ENCODE measurements at places on chromosomes 1 and 21.

DNA sequence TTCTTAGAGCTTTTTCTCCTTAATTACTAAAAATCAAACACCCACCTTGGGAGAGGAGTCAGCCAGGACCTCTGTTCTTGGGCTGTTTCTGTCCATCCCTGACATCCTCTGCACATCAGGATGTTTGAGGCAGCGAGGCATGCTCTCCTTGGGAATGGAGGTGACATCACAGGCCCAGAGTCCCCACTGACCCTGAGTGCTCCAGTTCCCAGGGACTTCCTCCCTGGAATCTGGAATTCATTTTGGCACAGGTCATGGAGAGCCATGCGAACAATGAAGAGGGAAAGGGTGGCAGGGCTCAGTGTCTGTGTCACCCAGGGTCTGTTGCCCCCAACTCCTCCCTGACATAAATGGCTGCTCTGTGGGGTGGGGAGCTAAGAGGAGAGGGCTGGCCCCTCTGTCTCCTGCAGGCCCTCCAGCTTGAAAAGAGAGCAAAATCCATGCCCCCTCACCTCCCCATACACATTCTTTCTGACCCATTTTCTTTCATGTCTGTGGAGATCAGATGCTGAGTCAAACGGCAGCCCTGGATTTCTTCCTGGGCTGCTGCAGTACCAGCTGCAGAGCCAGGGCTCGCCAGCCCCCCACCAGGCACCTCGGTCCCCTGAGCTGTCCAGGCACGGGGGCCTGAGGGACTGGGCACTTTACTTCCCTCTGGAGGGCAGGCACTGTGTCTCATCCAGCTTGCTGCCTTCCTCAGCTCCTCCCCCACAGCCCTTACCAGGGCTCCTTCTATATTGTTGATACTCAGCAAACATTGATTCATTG is 102.0 kb downstream of the NMNAT2 start:
- no peak for DNase-seq

- no peak for DNase-seq
These were observed 187.9 kb downstream of the SMYD3 start for GRCh38 chr1:246319083-246319714.

- peak; percentile 43 for DNase-seq
These were observed 14.3 kb downstream of the THBS3 start for GRCh38 chr1:155193275-155193990.

GRCh38 chr1:42529724-42530181 is 66.7 kb downstream of the CCDC30 start:
- DNase-seq = no peak

GRCh38 chr1:32246888-32247273 is at the start of gene FAM167B:
TSS of gene FAM167B (plus strand) at chr1:32247222. CDS start at chr1:32247422, 200 bp downstream.
- no peak for DNase-seq

- no peak for DNase-seq
These were observed 65.1 kb upstream of the DMRTA2 start for GRCh38 chr1:50488356-50488755.

- DNase-seq = no peak
These were observed 8.7 kb downstream of the PLXNA2 start for GRCh38 chr1:208235356-208235981.

GRCh38 chr21:17231771-17232170 is 281.1 kb upstream of the CXADR start:
- DNase-seq = peak; percentile 25

GRCh38 chr1:221961532-221962292 is 219.8 kb upstream of the DUSP10 start:
- DNase-seq = no peak

DNA sequence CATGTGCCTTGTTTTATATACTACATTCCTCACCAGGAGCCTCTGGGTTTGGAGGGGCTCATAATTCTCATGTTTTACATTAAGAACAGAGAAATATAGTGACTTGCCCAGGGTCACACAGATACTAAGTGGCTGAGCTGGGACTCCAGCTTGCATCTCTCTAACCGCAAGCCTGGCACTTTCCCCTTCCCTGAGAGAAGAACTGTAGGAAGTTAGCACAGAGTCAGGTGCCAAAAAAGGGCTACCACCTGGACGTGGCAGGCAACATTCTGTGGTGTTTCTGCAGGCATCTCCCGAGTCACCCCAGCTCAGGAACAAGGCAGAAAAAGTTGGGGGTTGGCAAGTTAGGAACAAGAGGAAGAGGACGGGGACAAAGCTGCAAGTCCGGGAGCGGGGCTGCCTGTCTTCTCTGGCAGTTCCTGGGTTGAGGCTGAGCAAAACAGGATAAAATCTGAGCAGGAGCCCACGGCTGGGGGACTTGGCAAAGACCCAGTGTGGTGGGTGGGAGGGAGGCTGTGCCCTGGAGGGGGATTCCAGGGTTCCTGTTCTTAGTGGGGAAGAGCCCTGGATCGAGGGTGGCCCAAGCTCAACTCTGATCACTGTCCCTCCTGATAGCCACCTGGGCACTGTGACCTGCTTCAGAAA is 9.8 kb downstream of the PLA2G5 start:
- DNase-seq = no peak

GRCh38 chr21:44702973-44703730 is 6.2 kb downstream of the KRTAP10-12 start:
- no peak for DNase-seq

DNA sequence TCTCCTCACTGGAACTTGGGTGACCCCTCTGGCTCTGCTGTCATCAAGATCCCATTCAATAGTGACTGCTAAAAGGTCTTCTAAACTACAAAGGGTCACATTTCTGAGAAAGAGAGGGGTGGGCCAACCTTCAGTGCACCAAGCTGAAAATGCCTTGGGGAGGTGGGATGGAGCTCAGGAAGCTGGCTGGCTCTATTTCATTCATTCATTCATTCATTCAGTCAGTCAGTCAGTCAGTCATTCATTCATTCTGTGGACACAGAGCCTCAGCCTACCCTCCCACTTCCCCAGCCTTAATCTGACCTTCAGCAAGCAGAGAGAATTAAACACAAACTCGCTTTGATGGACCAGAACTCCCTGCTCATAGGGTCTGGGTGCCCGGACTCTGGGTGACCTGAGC is 11.7 kb downstream of the RUNX3 start:
- DNase-seq = no peak

DNA sequence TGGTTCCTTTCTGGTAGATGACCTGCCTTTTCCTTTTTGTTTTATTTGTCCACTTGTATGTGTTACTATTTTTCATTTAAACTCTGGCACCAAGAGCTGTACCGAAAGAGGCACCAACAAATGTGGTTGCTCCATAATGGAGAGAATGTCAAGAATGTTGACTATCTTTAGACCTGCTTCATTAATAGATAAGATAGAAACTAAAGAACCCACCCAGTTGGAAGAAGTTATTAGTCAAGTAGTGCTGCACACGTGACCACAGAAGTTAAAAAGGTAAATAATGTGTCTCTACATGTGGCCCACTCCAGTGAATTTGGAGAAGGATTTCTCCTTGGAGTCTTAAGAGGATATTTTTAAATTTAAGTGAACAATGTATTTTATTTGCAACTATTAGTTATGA is 9.3 kb downstream of the ATP1A1 start:
- no peak for DNase-seq

DNA sequence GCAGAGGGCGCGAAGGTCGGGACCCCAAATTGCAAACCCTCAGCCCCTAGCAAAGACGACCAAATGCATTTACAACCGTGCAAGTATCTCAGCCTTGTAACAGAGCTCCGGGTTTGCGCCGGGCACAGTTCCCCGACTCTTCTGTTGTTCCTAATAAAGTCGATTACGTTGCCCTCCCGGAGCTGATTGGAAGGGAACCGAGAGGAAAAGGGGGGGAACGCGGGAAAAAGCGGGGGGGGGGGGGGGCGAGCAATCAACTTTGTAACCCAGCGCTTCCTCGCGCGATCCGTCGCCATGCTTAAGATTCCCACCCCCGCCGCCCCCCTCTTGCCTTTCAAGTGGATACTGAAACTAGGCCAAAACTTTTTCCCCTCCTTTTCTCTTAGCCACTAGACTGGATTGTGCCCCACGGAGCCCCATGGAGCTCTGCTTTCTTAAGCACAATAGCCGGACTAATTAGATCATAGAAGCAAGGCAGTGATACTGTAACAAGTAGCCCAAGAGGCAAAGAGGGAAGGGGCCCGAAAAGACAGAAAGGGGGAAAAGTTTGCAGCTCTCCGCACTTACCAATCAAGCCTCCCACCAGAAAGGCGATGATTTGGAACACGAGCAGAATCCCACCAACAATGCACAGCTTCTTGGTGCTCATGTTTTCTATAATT is 565 bp downstream of the WLS start:
- no peak for DNase-seq

DNA sequence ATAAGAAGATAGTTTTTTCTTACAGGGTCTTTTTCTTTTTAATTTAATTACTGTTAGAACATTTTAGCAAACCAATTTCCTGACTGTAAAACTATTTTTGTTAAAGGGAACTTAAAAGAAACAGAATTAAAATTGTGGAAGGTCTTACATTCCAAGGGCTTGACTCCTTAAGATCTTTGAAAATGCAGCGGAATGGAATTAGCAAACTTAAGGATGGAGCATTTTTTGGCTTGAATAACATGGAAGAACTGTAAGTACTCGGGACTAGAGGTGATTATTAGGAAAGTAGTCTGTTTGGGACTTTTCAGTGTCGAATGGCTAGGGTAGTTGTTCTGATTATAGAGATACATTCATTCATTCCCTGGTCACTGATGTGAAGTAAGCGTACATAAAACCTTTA is 21.5 kb downstream of the LRIG2 start:
- no peak for DNase-seq

DNA sequence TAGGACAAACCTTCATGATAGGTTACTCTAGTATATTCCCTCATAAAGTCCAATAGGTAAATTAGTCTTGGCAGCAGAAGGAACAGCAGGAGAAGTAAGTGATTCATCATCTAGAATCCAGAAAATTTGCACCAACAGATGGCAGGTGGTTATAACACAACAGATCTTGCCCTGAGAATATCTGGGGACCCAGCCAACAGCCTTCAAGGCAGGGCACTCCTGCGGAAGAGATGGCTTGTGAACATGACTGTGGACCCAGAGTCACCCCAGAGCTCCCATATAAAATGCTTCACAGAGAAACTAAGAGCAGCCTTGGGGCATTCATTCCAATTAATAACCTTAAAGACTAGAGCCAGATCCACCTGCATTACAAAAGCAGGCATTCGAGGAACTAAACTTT is 7.9 kb upstream of the PLA2G2C start:
- no peak for DNase-seq

DNA sequence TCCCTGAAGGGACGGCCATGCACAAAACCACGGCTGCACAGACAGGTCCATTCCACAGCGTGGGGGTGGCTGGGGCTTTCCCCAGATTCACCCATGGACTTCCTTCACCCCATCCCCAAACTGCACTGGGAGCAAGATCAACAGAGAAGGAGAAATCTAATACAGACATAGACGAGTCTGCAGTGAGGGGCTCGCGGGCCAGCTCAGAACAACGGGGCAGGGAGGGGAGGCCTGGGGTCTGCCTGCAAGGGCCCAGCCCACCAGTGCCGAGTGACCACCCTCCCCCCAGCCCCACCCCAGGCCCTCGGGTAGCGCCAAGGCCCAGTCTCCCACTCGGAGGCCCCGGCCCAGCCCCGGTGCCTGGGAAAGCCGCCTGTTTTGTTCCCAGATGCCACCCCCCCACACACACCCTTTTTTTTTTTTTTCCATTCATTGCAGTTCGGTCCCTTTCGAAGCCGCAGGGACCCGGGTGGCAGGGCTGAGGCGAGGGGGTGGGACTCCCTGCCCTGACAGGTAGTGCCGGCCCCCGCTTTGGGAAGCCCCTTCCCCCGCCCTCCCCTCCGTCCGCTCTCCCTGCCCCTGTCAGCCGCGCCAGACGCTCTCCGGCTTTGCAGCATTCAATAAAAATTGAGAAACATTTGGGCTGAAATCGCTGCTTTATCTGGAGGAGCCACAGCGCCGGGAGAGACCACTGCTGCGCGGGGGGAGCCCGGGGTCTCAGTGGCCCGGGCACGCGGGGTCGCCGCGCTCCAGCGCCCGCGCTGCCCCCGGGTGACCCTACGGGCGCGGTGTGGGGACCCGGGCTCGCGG is 543 bp upstream of the EPHB2 start:
- DNase-seq = peak; percentile 69

DNA sequence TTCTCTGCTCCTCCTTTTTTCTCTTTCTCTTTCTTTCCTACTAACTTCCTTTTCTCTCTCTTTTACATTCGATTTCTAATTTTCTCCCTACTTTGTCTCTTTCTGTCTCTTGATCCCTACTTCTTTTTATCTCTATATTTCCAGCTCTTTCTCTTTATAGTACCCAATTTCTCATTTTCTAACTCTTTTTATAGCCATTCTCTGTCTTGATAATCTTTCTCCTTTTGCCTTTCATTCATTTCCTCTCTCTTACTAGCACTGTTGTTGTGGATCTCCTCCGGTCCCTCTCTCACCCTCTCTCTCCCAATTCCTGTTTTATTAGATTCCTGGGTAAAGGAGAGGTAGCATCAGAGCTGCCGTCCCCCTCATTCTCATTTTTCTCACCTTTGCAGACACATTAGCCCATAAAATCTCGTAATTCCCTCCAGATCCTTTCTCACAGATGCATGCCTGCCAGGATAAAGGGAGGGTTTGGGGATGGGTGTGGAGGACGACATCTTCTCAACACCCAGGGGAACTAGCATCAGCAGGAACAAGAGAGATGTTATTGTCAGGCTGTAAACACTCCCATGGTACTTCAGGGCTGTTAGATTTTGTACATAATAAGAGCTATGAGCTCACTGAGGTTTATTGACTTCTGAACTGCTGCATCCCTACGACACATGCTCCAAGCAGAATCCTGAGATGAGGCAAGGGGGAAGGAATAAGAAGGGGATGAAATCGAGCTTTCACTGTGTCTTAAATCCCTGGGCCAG is 159.0 kb upstream of the GALNT2 start:
- DNase-seq = no peak

DNA sequence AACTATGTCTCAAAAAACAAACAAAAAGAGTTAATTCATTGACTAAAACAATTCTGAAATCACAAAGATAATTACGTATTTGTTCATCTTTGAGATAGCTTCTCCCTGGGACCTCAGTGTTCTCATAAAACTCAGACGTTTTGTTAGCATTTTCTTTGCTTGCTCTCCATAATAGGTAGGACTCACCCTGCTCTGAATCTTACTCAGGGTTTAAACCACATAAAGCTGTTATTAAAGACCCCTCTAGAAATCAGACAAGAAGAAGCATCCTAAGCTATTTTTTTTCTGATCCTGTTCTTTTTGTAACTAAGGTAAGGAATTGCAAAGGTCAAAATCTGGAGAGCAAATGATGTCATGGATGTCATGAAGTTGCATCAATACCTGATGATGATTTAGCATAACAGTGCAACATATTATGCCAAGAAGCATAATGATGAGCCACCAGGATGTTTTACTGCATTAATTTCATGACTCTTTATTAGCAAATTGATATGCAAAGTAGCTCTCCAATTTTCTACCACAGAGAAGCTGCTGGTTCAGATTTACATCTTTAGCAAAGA is 2.4 kb downstream of the FBXO42 start:
- DNase-seq = no peak

GRCh38 chr1:215376544-215377264 is 190.4 kb upstream of the KCTD3 start:
- DNase-seq = no peak

DNA sequence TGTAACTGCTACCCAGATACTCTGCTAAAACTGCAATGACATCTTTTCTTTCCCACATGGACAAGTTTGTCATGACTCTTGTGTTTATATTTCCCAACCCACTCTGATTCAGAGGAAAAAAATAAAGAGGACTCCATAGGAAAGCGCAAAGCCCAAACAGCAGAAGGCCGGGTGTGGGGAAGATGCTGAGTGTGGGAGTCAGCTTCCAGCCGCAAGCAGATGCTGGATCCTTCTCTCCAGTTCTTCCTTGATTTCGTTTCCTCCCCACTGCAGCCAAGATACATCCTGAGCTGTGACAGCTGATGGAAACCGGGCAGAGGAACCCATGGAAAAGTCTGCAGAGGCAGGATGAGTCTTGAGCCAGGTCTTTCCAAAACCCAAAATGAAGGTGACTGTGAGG is 498.2 kb downstream of the PLPP3 start:
- no peak for DNase-seq

Data from occipital lobe (tissue), 3 donors.